B cell (primary cell): ENCODE measurements at places on chromosomes 7 and 10.

GRCh38 chr10:96389785-96390184 is 31.0 kb upstream of the OPALIN start:
- no peak for DNase-seq

- DNase-seq: no peak
Observed at GRCh38 chr7:26306790-26307189, 15.1 kb downstream of the SNX10 start.

DNA sequence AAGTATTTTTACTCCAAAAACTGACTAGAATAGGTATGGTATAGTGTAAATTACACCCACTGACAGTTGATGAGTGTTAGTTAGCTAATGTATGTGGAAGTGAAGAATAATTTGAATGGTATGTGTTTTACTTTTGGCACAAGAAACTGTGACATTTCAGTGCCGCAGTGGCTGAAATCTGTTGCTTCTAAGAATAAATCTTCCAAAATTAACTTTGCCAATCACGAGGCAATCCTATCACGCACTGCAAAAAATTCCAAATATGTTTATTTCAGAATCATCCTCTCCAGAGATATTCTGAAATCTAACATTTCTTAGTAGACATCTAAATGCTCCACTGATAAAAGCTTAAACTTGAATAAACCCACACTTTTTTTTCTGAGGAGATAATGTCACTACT is 61.2 kb downstream of the PCLO start:
- no peak for DNase-seq

DNA sequence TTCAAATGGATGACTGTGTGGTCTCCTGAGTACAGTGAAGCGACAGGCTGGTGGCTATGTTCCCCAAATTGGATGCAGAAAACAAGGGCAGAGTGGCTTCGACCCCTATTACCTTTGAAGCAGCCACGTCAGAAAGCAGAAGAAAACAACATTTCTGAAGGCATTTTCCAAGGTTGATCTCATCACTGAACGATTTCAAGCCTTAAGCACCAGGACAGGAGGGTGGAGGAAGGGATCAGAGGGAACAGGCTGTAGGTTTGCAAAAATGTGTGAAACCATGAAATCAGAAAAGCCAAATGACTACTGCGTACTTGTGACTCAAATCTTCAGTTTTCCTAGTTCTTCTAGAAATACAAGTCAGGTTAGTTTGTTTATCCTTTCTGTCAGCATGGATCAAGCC is 181.0 kb upstream of the TMEM106B start:
- DNase-seq: no peak

DNA sequence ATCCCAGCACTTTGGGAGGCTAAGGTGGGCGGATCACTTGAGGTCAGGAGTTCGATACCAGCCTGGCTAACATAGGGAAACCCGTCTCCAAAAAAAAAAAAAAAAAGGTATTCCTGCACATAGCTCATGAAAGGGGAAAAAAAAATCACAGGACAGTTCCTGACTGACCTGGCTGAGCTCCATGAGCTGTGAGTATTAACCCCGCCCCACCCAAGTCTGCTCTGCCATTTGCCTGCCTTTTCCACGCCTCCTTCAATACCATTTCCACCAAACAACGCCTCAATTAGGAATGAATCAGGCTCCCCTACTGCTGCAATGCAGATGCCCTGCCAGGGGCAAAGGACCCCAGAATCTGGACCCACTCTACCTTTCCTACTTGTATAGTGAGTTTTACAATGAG is 55.0 kb downstream of the PDIA4 start:
- DNase-seq: no peak

DNA sequence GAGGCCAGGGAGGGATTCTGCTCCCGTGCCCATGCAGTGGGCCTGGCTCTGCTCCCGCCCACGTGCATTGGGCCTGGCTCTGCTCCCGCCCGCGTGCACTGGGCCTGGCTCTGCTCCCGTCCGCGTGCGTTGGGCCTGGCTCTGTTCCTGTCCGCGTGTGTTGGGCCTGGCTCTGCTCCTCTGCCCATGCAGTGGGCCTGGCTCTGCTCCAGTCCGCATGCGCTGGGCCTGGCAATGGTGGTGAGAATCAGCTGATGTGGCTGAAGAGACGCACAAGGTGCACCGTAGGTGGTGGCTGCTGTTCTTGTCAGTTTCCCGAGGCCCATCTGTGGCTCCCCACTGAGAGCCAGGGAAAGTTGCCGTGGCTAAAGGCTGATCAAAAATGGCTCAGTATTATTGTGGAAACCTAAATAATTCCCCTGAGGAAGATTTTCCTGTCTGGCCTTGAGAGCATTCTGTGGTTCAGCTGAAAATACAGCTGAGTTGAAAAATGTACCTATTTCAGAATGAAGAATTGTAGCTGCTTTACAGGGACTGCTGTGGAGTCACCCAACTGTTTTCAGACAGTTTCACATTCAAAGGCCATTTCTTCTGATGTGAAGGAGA is 572.4 kb downstream of the GLRX3 start:
- DNase-seq: no peak

GRCh38 chr10:61612009-61612408 is 50.7 kb upstream of the CABCOCO1 start:
- DNase-seq: no peak

- no peak for DNase-seq
Observed at GRCh38 chr10:91653219-91653870, 20.5 kb upstream of the PPP1R3C start.

DNA sequence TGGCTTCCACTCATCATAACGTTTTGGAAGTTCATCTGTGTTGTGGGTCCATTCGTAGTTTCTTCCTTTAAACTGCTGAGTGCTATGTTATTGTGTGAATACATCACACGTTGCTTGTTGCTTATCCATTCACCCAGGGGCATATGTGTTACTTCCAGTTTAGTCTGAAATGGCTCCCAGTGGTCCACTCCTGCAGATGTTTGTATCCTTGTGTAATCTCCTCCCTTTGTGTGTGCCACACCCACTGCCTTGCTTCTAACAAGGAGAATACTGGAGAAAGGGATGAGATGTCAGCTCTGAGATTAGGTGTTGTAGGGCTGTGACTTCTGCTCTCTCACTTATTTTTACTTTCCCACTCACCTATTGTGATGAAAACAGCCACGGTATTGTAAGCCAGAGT is 239.1 kb upstream of the HABP2 start:
- DNase-seq: no peak

DNA sequence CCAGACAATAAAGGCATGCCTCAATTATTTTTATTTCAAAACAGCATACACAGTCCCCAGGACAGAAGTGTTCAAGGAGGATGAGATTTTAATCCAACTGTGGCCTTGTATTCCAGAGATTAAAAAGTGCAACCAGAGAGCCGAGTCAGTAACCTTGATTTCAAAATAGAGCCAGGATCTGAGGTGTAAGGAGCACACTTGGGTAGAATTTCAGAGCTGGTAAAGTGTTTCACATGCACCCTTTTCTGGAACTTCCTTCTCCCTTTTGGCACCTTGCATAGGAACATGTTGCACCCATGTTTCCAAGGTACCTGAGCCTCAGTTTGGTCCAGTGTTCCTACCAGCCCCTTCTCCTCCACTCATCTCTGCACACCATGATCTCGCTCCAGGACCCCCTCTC is 225.1 kb downstream of the TRIL start:
- no peak for DNase-seq

DNA sequence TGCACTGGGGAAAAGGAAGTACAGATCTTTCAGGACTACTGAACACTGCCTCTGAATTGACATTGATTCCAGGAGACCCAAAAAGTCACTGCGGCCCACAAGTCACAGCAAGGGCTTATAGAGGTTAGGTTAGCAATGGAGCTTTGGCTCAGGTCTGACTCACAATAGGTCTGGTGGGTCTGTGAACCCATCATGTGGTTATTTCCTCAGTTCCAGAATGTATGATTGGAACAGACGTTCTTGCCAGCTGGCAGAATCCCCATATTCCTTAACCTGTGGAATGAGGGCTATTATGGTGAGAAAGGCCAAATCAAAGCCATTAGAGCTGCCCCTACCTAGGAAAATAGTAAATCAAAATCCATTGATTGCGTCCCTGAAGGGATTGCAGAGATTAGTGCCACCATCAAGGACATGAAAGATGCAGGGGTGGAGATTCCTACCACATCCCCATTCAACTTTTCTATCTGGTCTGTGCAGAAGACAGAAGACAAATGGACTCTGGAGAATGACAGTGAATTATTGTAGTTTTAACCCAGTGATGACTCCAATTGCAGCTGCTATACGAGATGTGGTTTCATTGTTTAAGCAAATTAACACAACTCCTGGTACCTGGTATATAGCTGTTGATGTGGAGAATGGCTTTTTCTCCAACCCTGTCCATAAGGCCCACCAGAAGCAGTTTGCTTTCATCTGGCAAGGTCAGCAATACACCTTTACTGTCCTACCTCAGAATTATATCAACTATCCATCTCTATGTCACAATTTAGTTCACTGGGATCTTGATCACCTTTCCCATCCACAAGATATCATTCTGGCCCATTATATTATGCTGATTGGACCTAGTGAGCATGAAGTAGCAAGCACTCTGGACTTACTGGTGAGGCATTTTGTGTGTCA is 44.5 kb upstream of the PIK3CG start:
- DNase-seq: no peak

DNA sequence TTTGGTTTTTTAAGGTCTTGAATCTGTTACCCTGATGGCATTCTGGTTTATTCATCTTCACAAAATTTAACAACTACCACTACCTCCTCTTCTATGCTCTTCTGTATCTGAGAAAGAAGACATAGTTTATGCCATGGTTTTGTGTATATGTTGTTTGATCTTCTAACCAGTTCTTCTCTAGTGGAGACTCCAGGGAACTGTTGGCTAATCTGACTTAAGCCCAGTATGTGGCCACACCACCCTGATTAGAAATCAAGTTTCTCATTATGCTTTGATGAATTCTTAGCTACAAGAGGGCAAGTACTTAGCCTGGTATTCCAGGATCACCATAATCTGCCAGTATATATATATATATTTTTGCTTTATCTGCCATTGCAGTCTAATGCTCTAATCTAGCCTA is 99.5 kb upstream of the MXI1 start:
- no peak for DNase-seq

DNA sequence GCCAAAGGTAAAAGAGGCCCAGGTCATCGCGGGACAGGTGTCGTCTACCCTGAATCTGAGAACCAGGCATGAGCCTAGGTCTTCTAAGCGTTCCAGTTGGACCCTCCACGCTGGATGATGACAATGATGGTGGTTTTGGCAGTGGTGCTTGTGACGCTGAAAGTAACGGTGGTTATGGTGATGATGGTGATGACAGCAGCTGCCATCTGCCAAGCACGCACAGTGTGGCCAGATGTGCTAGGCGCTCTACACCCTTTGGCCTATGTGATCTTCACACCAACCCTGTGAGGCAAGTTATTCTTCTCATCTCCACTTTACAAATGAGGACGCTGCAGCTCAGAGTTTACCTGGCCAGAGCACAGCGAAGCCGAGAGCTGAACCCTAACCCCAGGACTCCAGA is 93.9 kb downstream of the FAM53B start:
- DNase-seq: no peak

DNA sequence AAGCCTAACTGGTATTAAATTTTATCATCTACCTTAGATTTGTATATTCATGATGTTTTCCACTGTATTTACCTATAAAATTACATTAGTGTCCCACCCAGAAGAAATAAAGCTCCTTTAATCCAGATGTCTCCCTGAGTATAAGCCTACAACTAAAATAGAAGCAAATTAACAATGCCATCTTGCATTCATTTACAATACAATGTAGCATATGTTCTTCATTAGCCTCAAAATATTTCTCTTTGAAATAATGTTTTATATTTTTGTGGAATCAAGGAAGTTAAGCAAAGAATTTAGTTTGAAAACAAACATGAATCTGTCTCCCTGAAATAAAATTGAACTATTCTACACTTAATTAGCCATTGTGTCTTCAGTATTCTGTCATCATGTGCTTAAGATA is 112.3 kb downstream of the CACNA2D1 start:
- no peak for DNase-seq

- no peak for DNase-seq
Observed at GRCh38 chr10:101266381-101267289, 37.4 kb upstream of the LBX1 start.

GRCh38 chr10:64586934-64587503 is 1065.8 kb downstream of the REEP3 start:
- DNase-seq: no peak

DNA sequence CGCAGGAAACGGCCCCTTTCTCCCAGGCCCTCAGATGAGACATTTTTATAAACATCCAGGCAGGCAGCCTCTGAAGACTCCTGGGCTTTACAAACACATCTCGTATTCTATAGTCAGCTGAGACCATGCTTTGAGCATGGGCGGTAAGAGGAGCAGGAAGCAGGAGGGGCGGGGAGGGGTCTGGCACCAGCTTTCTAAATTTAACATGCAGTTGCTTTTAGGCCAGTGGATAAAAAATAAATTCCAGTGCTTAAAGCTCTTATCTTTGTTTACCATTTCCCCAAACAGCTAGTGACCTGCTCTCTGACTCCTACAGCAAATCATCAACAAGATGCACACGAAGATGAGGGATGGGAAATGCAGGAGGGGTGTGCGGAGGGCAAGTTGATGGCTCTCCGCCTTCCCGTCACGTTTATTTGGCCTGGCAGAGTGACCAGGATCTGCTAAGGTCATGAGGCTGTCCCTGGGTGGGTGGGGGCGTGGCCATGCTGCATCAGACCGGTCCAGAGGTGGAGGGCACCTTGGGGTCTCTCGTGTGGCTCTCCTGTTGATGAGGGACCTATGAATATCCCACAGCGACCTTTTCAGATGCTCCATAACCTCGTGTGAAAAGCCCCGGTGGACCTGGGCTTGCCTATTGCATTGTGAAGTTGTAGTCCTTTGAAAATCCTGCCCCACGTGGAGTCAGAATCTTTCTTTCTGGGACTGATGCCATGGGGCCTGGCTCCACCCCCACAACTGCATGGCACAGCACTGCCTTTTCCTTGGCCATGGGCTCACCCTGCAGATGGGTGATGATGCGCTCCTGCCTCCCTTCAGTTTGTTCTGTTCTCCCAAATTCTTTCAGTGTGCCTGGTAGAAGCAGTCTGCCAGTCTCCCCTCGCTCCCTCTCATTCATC is 67.5 kb downstream of the PARP12 start:
- no peak for DNase-seq

- DNase-seq: no peak
Observed at GRCh38 chr10:54667136-54667535, 133.9 kb downstream of the PCDH15 start.

- no peak for DNase-seq
Observed at GRCh38 chr7:56077681-56078080, 13.6 kb downstream of the SUMF2 start.

- no peak for DNase-seq
Observed at GRCh38 chr10:127576740-127577161, 27.6 kb downstream of the NPS start.

DNA sequence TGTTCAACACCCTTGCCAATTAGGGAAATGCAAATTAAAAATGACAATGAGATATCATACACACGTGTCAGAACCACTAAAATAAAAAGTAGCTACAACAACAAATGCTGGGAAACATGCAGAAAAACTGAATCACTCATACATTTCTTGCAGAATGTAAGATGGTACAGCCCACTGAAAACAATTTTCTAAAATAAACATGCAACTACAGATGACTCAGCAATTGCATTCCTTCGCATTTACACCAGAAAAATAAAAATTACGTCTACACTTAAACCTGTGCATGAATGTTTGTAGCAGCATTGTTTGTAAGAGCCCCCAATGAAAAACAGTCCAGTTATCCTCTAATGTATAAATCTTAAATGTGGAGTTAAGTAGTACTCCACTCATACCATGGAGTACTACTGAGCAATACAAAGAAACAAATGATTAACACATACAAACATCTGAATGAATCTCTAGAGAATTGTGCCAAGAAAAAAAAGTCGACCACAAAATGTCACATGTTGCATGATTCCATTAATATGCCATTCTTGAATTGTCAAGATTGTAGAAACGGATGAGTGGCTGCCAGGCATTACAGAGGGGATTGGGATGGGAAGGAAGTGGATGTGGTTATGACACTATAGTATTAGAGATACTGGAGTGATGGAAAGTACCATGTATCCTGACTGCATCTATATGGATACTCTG is 134.6 kb upstream of the NPSR1 start:
- DNase-seq: no peak
